ENCODE measurements at places on chromosomes 5 and 9. TPM values are rescaled to one million over a fixed set of nuclear protein-coding genes. Genes with fewer than 3 reads are reported as not detected.

DNA sequence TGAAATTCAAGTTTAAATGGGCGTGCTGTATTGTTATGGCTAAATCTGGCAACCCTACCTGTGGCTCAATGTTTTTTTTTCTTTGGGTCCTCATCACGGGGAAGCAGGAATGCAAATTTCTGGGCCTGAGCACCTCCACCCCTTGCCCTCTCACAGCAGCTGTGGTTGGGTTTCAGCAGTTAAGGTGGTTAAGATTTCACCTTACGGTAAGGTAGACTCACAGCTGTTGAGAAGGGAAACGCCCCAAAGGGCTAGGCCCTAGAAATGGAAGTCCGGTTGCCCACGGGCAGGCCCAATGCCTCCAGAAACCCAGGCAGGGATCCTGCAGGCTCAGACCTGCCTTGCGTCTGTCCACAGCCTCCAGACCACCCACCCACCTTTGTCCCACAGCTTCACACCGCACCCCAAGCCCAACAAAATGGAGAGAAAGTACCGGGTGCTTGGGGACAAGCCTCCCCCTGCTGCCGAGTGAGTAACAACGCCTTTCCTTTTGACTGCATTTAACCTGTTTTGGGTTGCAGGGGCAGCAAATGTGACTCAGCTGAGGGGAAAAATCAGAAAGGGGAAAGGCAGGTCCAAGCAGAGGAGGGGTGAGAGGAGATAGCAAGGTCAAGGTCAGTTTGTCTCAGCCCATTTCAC is 48.1 kb upstream of the TDRD7 start:
- DNase-seq, result no peak

DNA sequence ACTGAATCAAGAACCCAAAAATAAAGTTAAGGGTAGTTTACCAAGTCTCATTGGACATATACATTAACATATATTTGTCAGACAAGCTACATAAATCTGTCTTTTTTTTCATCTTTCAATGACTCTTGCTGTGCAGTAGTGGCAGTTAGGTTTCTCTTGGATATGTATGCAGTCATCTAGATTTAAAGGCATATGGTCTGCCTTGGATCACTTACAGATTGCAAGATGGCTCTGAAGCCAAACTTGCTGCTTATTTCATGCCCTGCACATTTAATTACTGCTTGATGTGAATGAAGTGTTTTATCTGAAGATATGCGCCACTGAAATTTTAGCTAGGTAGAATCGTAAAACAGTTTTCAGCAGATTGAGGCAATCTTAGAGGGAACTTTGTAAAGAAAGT is 18.6 kb upstream of the MAN2A1 start:
- no peak for DNase-seq

- no peak for DNase-seq
These were observed 28.7 kb upstream of the MYOT start for GRCh38 chr5:137838976-137839375.

DNA sequence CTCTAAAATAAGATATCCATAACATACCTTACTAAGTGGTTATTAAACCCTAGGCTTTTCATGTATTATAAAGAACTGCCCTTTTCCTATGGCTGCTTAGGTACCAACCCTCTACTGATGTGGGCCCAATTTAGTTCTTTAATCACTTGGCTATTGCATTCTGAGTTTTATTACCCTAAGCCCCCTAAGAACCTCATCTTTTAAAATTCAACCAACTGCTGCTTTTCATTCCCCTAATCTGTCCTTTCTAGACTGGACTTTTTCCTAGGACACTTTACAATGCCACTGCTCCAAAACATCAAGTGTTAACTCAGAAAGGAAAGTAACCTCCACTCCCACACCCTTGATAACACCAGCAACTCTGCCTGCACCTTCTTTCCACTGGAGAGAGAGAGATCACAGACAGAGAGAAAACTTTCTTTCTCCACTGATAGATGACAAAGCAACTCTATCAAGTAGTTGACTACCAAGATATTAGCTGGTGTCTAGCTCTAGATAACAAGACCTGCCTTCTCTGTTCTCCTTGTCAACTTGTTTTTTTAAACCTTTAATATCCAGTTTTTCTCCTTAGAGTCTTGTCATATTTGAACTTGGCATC is 27.3 kb downstream of the ELL2 start:
- DNase-seq, result no peak

Gene SYK
- 7.9 TPM for total RNA-seq

Gene CEP120
- total RNA-seq, result 22.9 TPM

Data from H9 (cell line).